Suprapubic skin (tissue), 4 donors: ENCODE measurements at places on chromosomes 11 and 22. TPM values are rescaled to one million over a fixed set of nuclear protein-coding genes. Genes with fewer than 3 reads are reported as not detected.

Gene PPFIBP2
- total RNA-seq: 78.8 TPM

Gene DGAT2
- 187 TPM for total RNA-seq

Gene BTBD18
- total RNA-seq: not detected

Gene EIF3D
- 409 TPM for total RNA-seq

Gene GGTLC2
- total RNA-seq: not detected

Gene FAM227A
- total RNA-seq: 2.1 TPM

Gene MOGAT2
- 12.4 TPM for total RNA-seq

Gene UPB1
- 2.4 TPM for total RNA-seq

GRCh38 chr11:63489879-63490278 is 1.1 kb downstream of the PLAAT5 start:
- no peak for DNase-seq

DNA sequence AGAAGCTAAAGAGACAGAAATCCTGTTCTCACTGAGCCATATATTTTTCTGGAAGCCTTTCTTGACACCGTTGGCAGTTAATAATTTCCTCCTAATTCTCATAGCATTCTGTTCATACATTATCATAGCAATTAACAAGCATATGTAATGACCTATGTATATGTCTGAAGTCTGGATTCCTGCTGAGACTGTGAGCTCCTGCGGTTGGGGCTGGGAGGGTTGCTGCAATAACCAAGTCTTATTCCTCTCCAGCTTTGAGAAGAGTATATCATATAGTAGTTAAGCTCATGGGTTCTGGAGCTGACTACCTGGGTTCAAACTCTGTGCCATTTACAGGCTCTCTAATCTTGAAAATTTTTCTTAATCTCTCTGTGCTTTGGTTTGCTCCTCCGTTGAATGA is 175.2 kb downstream of the MAML2 start:
- DNase-seq: no peak

GRCh38 chr11:14641801-14642200 is 1.8 kb upstream of the PDE3B start:
- DNase-seq: no peak

DNA sequence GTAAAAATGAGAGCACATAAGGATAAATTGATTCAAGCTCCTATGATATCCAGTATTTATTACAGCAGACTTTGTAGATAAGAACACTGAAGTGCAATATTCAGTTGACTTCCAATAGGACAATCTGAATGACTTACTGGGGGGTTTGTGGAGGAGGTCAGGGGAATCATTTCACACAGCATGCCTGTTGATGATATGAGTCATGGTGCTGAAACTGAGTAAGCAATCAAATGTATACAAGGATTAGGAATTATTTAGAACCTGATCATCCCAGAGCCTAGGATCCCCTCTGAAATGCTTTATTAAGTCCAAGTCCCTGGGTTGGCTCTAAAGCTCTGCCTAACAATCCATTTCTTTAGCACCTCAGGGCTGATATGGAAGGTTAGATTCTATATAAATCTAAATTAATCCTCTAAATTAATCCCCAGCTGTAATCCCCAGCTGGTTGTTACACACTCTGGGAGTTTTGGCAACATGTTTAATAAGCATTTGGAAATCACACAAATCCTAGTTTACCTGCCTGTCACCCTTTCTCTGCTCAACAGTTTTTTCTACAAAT is 326.4 kb downstream of the GUCY1A2 start:
- DNase-seq: no peak

DNA sequence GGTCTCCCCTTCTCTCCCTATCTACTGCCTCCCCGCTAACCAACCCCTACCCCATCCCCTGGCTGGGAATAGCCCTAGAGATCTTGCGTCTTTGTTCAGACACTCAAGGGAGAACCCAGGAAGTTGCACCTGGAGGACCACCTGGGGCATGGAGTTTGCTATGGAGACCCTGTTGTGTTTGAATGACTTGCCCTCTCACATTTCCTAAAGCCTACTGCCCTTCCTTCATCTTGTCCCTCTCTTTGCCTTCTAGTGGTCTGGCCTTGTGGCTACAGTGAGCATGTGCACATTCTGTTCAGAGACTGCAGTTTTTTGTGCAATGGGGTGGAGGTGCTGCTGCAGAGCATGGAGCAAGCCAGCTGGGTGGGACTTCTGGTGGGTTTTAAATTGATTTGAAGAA is 42.5 kb downstream of the ZNRF3 start:
- DNase-seq: no peak

DNA sequence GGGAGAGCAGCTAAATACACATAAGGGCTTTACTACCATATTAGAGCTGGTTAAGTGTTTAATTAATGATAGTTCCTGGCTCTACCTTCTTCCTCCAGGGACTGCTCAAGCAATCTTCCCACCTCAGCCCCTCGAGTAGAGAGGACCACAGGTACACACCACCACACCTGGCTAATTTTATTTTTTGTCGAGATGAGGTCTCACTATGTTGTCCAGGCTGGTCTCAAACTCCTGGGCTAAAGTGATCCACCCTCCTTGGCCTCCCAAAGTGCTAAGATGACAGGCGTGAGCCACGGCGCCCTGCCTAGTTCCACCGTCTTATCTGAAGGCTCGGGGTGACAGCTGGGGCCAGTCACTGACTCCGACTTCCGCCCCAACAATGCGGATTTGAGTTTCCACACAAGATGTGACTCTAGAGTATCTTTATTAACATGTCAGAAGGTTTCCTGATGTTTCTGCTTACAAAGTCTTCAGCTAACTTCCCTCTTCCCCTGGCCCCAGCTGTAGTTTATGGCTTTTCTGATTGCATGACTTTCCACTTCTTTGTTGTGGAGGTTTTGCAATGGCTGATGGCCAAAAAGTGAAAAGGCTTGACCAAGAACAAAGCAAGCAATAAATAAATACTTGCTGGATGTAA is 16.8 kb downstream of the TPST2 start:
- no peak for DNase-seq

DNA sequence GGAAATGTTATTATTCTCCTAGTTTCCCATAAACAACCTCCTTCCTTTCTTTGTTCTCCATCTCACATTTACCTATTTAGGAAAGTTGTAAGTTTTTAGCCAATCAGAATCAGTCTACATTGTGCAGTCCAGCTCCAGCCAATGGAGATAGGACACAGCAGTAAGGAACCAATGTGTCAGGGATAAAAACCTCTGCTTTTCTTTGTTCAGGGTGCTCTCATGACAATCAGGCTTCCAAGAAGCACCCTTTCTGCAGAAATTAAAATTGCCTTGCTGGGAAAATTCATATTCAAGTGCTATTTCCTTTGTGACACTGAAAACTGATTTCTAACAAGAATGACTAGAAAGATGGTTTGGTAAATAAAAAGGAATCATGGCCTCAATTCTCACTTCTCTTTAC is 14.6 kb downstream of the SCGB2A1 start:
- no peak for DNase-seq

DNA sequence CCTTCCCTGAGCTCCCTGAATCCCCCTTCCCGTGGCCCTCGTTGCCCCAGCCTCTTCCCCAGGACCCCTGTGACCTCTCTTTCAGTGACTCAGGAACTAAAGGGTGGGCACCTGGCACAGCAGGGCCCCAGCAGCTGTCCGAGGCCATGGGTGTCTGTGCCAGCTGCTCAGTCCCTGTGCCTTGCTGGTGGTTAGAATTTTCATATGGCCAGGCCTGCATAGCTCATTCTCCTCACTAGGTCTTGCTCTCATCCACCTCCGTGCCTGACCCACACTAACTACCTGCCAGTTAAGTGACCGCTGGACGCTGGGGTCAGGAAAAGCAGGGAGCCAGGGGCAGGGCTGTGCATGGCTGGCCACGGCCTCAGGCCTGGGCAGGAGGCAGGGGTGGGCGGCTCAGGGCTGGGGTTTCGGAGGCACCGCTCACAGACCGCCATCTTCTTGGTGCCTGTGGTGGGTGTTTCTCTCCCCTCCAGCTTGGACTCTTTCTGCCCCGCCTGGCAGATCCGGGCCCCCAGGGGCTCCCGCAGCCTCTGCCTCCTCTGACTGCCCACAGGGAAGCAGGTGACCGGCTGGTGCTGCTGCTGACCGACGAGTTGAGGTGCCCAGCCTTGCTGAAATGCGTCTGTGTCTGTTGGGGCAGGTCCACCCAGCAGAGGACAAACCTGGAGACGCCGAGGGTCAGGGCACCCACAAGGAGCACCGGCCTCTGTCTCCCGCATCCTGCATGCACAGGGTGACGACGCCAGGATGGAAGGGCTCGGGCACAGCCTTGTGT is 20.3 kb downstream of the MRGPRD start:
- no peak for DNase-seq

GRCh38 chr22:47067911-47068625 is 305.6 kb downstream of the TBC1D22A start:
- DNase-seq: peak; percentile 36

DNA sequence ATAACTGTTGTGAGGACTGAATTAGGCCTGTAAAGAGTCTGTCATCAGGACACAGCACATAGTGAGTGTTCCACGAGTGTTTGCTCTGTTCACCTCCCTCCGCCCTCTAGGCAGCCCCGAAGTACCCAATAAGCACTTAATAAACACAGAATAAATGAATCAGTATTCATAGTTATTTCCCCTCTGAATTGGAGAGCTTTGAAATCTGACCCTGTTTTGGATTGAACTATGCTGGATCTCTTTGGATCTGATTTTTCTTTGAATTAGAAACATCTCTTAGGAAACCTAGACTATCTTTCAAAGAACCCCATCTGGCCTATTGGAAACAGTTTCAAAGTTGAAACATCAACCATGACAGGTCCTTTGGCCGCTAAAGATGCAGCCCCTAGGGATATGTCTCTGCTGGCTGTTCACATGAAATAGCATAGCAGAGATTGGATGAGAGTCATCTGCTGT is 615.5 kb downstream of the NTM start:
- DNase-seq: no peak

DNA sequence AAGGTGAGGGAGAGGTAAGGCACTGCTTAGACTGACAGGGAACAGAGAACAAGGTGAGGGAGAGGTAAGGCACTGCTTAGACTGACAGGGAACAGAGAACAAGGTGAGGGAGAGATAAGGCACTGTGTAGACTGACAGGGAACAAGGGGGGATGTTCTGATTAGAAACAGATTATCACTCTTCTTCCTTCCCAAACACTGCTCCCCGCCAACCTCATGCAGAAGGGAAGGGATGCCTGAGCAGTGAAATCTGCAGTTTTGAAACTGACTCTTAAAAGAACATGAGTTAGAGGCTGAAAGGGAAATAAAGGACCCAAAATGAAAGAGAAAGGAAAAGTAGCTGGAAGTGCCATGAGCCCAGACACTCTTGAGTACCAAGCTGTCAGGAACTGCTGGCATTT is 29.8 kb downstream of the NEFH start:
- no peak for DNase-seq

- DNase-seq: no peak
These were observed 8.2 kb downstream of the ARVCF start for GRCh38 chr22:20008221-20008995.

GRCh38 chr22:46075764-46076531 is 74.4 kb upstream of the PPARA start:
- peak; percentile 74 for DNase-seq

GRCh38 chr11:76307978-76308747 is 72.8 kb downstream of the THAP12 start:
- no peak for DNase-seq

- no peak for DNase-seq
These were observed 959 bp upstream of the HIPK3 start for GRCh38 chr11:33256031-33256812.

DNA sequence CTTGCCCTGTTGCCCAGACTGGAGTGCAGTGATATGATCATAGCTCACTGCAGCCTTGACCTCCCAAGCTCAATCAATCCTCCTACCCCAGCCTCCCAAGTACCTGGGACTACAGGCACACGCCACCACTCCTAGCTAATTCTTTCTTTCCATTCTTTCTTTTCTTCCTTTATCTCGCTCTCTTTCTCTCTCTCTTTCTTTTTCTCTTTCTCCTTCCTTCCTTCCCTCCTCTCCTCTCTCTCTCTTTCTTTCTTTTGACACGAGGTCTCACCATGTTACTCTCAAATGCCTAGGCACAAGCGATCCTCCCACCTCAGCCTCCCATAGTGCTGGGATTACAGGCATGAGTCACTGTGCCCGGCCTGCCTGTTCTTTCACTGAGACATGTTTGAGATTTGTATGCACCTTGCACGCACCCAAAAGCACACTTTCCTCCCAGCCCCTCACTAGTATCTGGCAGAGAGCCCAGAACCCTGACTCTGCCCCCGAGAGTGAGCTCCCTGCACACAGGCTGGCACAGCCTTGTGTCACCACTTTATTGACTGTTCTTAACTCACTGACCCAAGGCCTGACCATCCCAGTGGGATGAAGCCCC is 56.8 kb downstream of the CD6 start:
- no peak for DNase-seq

- DNase-seq: peak; percentile 52
These were observed 91.6 kb downstream of the SCN3B start for GRCh38 chr11:123562829-123563228.

DNA sequence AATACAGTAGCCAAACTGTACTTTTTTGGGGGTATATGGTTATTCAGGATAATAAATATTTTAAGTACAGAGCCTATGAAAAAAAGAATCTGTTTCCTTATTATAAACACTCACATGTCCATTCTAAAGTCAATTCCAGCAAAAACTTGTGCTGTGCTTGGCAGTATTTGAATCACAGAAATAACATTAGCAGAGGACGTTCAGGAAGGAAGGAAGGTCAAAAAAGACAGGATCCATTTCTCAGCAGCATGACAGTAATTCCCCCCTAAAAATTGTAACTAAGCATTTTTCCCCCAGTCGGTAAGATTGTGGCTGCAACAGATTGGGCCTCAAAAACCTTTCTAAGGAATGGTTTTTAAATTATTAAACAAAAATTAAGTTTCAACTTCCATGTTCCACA is 124.8 kb downstream of the ATG16L2 start:
- DNase-seq: no peak

DNA sequence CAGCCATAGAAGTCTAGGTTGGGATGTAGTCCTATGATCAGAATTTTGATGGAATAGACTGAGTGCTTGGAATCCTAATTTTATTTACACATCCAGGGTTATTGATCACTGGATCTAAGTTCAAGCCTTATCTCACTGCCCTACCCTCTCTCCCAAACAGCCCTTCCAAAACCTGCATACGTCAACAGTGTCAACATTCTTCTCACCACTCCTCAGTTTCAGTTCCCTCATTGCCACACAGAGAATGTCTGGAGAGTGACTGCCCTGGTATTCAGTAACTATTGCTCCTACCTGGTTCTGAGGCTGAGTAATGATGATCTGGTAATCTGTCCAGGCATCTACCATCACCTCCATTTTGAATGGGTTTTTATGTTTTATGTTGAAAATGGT is 60.0 kb downstream of the GLYATL1 start:
- no peak for DNase-seq

DNA sequence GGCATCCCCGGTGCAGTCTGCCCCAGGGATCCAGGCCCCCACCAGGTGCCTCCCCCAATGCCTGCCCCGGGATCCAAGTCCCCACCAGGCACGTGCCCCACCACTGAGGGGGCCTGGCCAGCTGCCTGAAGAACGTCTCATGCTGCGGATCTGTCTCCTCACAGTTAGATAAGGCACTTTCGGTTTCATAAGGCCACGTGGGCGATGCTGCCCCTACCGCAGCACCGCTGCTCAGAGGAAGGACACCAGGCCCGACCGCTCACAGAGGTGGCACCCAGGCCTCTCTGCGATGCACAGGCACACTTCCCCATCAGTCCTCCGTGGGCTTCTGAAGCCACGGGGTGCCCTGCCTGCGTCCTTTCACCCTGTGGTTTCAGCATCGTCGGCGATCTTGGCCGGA is 68.1 kb upstream of the BID start:
- no peak for DNase-seq
